HepG2 (cell line): ENCODE measurements at places on chromosomes 2 and 18. TPM values are rescaled to one million over a fixed set of nuclear protein-coding genes. Genes with fewer than 3 reads are reported as not detected.

The TMEM200C gene
- total RNA-seq: 0.04 TPM in 1 of 2 replicates, not detected in the other

The ARHGAP15 gene
- not detected in 2 replicates for total RNA-seq

The ANKRD29 gene
- not detected in 2 replicates for total RNA-seq

The NXPH2 gene
- not detected in 2 replicates for total RNA-seq

The PKDCC gene
- 28.5 and 52.6 TPM in 2 replicates for total RNA-seq

The NPAS2 gene
- total RNA-seq: 14.8 and 16.8 TPM in 2 replicates

The TSPYL6 gene
- total RNA-seq: not detected in 2 replicates

The ASIC4 gene
- total RNA-seq: not detected in 2 replicates

The CROCC2 gene
- total RNA-seq: not detected in 2 replicates
